ENCODE measurements at places on chromosomes 4 and X. TPM values are rescaled to one million over a fixed set of nuclear protein-coding genes. Genes with fewer than 3 reads are reported as not detected.

CYSLTR1 gene
- total RNA-seq, result 8.7 TPM

GYPA gene
- total RNA-seq, result not detected

UGT2B11 gene
- not detected for total RNA-seq

GRCh38 chr4:86594559-86595425 is 677 bp downstream of the PTPN13 start:
- peak; percentile 67 for DNase-seq

DNA sequence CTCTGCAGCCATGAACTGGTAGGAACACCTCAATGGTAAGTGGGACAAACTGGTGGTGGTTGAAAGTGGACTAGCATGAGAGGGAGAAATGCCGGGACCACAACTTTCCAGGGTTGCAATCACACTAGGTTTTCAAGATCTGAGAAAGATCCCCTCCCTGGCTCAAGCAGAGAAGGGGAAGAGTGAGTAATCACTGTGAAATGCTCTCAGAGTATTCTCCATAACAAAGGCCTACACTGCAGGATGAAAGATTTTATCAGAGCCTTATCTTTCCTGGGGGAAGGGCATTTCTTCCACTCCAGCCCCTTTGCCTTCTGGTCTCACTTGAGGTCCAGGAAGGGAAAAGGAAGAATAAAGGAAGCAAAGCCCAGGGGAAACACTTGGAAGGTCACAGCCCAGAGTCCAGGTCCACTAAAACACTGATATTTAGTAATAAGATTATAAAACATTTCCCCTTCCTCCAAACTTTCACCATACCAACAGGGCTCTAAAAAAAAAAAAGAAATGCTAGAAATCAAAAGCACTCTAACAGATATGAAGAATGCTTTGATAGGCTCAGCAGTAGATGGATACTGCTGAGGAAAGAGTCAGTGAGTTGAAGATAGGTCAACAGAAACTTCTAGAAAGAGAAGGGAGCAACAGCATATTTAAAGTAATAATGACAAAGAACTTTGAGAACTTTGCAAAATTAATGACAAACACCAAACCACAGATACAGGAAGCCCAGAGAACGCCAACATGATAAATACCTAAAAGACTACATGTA is 95.9 kb downstream of the WDFY3 start:
- no peak for DNase-seq

GRCh38 chrX:120244735-120245498 is 5.7 kb upstream of the ZBTB33 start:
- peak; percentile 81 for DNase-seq

- peak; percentile 90 for DNase-seq
These were observed 991 bp downstream of the RAP2C start for GRCh38 chrX:132218100-132218812.

DNA sequence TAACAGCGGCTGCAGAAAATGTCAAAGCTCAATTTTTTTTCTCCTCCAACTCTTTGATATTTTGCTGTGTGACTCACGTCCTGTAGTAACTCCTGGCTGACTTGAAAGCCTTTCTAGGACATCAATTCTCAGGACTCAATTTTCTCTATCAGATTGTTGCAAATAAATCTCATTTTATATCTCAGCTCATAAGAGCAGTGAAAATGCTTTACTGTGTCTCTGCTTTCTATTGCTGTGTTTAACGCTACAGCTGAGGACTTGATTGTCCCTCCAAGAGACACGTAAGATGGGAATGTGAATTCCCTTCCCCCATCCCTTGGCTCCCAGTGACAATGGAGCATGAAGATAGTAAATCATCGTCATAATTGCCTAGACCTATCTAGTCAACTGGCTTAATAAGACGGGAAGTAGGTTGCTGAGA is 20.5 kb upstream of the CBR4 start:
- no peak for DNase-seq
